Stomach (tissue), 19 donors: ENCODE measurements at places on chromosomes 2 and 18. TPM values are rescaled to one million over a fixed set of nuclear protein-coding genes. Genes with fewer than 3 reads are reported as not detected.

KLHL41 gene
- total RNA-seq = not detected

DNA sequence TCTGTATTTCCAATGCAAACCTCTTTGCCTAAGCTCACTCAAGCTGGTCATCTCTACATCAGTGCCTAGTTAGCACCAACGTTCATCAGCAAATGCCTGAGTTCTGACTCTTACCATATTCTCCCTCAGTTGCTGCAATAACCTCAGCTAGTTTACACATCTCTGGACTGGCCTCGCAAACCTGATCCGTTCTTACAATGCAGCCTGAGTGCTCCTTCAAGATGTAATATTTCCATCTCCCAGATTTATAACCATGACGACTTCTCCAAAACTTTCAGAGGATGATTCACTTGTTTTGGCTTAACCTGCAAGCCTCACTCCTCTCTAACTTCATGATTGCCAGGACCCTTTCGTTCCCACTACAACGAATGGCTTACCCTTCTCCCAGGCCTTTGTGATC, 69.7 kb downstream of the DIPK1C start:
- H3K27me3 ChIP-seq = no peaks in the 10 kb centered on the region
- H3K4me3 ChIP-seq = no peak overlapping the region
- no peaks in the 10 kb centered on the region for H3K4me1 ChIP-seq
- no peak for DNase-seq

PPM1B gene
- total RNA-seq = 59.4 TPM

DPP4 gene
- total RNA-seq = 0.58 TPM

DNA sequence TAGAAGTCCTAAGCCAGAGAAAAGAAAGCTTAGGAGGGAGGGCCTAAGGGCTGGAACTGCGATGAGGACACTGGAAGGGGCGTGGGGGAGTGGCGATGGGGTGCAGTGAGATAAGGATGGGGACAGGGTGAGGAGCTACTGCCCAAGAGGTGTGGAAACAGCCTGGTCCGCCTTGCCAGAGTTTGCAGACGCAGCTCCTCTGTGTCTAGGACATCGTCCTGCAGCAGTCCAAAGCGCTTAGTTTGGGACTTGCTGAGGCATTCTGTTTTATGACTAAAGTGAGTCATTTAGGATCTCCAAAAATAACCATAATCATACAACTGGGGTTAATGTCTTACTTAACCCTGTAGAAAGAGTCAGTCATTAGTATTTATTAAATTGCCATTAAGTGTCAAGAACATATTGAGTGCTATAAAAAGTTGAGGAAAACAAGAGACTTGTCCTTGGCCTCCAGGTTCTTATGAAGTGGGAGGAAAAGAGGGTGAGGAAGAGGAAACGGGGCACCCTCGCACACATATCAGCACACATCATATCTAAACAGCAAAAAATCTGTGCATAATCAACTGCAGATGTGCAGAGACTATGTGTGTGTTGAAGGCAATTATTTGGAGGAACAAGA, 74.8 kb downstream of the CDK15 start:
- no peaks in the 10 kb centered on the region for H3K36me3 ChIP-seq
- no peak for DNase-seq
- no peaks in the 10 kb centered on the region for H3K27me3 ChIP-seq

RAD51AP2 gene
- 0.55 TPM for total RNA-seq

DNA sequence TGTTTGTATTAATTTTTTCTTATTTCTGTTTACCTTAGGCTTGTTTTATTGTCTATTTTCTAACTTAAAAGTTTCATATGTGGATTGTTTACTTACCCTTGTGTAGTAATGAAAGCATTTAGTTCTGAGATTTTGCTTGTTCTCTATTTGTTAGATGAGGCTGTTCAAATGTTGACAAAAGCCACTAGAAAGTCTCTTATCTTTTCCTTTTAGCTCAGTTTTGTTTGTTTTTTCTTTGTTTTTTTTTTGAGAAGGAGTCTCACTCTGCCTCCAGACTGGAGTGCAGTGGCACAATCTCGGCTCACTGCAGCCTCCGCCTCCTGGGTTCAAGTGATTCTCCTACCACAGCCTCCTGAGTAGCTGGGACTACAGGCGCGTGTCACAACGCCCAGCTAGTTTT, 30.9 kb downstream of the USP14 start:
- no peak overlapping the region for H3K4me3 ChIP-seq
- H3K36me3 ChIP-seq = peaks cover 31% of the 10 kb centered on the region
- peaks cover 5% of the 10 kb centered on the region for H3K4me1 ChIP-seq
- H3K27me3 ChIP-seq = no peaks in the 10 kb centered on the region

- DNase-seq = no peak
- no peak overlapping the region for H3K4me3 ChIP-seq
- peaks cover 17% of the 10 kb centered on the region for H3K36me3 ChIP-seq
- H3K4me1 ChIP-seq = no peaks in the 10 kb centered on the region
These were observed 236.4 kb downstream of the ATAD2B start for GRCh38 chr2:23690421-23691105.

DSG1 gene
- not detected for total RNA-seq

GRCh38 chr18:3725115-3725514, 275.1 kb downstream of the TGIF1 start:
- DNase-seq = no peak
- no peak overlapping the region for H3K27ac ChIP-seq
- H3K36me3 ChIP-seq = no peaks in the 10 kb centered on the region
- no peaks in the 10 kb centered on the region for H3K27me3 ChIP-seq
- H3K4me3 ChIP-seq = no peak overlapping the region
- H3K4me1 ChIP-seq = peaks cover 25% of the 10 kb centered on the region

KCTD1 gene
- 15.2 TPM for total RNA-seq

DNA sequence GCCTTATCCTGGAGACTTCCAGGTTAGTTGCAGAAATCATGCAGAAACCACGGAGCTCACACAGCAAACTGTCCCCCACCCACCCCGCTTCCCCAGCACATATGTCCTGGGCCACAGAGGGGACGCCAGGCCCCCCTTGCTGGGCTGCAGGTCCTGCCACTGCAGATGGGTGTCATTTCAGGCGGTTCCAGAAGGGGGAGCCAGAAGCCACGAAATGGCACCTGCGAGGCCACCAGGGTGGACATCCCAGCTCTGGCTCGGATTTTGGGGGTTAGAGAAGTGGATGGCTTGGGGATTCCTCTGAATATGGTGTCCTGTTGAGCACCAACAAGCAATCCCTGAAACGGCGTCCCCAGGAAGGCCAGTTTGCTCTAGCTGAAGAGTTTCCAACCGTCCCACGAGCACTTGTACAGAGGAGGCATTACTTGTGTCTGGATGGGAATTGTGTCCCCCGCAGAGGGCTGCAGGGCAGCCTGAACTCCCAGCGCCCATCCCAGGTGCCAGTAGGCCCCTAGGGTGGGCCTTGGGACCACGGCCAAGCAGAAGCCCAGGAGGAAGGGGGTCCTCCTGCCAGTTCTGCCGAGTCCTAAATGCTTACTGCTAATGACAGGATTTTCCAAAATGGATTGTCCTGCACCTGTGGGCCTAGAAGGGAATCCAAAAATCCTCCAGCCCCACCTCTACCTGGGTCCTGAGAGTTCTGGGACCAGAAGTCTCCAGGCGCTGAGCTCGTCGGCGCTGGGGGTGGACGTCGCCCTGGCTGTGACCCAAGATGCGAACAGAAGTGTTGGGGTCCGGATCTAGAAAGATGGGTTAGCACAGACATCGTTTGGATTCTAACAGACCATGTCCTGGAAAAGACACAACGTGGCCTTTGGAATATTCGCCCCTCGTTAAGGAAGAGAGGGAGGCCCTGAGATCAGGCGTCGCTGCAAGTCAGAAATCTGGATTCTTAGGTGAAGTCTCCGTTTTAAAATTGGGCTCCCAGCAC, 14.6 kb upstream of the NFATC1 start:
- peak; percentile 74 for DNase-seq
- H3K27me3 ChIP-seq = peaks cover 31% of the 10 kb centered on the region
- peaks cover 7% of the 10 kb centered on the region for H3K36me3 ChIP-seq
- H3K4me1 ChIP-seq = peaks cover 7% of the 10 kb centered on the region
- no peak overlapping the region for H3K4me3 ChIP-seq

GALNT13 gene
- total RNA-seq = 1.2 TPM

DNA sequence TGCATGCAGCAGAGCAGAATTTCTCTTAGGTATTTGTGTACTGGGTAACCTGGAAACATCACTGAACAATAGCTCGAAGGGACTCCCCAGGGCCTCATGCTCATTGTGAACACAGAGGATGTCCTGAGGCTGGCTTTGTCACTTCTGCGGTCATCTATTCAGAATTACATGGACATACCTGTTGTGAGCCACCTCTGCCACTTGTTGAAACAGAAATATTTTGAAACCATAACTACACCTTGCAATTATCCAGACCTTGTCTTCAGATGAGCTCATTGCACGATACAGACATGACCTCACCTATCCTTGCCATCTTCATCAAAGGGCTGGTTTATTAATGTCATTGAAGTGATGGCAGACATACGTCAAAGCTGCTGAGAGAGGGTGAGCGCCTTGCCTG, 23.4 kb upstream of the CREG2 start:
- no peaks in the 10 kb centered on the region for H3K36me3 ChIP-seq
- H3K27ac ChIP-seq = no peak overlapping the region
- H3K4me3 ChIP-seq = no peak overlapping the region
- no peaks in the 10 kb centered on the region for H3K27me3 ChIP-seq
- no peaks in the 10 kb centered on the region for H3K4me1 ChIP-seq
- DNase-seq = no peak

KCTD18 gene
- total RNA-seq = 14.3 TPM

KCNG3 gene
- total RNA-seq = not detected
